Central memory CD8-positive, alpha-beta T cell (primary cell): ENCODE measurements at places on chromosomes 2 and 18.

GRCh38 chr2:174210862-174211261 is 37.5 kb downstream of the OLA1 start:
- no peak for DNase-seq
- no peak overlapping the region for H3K4me3 ChIP-seq
- peaks cover 11% of the 10 kb centered on the region for H3K4me1 ChIP-seq
- H3K27me3 ChIP-seq, result no peaks in the 10 kb centered on the region
- no peak overlapping the region for H3K27ac ChIP-seq

DNA sequence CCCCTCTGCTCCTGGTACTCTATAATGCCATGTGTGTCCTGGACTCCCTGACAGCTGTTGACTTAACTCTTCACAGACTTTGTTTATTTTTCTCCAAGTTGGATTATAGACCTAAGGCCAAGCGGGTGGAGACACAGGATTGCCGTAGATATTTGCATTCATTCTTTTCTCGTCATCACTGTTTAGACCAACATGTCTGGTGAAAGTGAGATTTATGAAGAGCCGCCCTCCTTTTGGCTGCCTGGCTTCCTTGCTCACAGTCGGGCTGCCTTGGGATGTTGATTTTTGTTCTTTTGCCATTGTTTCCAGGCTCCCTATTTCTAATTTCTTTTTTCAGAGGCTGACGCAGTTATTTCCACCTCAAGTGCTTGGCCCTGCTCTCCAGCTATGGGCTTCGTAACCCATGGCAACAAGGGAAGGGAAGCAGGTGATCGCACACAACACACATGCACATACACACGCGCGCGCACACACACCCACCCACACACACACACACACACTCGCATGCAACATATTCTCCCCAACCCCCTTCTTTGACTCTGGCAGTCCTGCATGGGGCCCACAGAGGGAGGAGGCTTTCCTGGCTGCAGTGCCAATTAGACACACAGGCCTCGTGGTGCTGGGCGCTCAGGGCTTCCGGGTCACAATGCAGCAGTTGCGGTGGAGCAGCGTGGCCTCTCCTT is 296.5 kb downstream of the MTX2 start:
- H3K27me3 ChIP-seq, result peaks cover 66% of the 10 kb centered on the region
- DNase-seq, result no peak
- H3K27ac ChIP-seq, result no peak overlapping the region

- peak within 1 kb of the TSS; percentile 70 for H3K4me3 ChIP-seq
- H3K27me3 ChIP-seq, result peaks cover 62% of the 10 kb centered on the region
- H3K36me3 ChIP-seq, result peaks cover 3% of the 10 kb centered on the region
Observed at GRCh38 chr2:25168256-25169072, at the start of gene POMC. Gene POMC, minus strand, starts transcription at chr2:25168580. Its CDS starts 3,808 bp downstream, at chr2:25164772.

DNA sequence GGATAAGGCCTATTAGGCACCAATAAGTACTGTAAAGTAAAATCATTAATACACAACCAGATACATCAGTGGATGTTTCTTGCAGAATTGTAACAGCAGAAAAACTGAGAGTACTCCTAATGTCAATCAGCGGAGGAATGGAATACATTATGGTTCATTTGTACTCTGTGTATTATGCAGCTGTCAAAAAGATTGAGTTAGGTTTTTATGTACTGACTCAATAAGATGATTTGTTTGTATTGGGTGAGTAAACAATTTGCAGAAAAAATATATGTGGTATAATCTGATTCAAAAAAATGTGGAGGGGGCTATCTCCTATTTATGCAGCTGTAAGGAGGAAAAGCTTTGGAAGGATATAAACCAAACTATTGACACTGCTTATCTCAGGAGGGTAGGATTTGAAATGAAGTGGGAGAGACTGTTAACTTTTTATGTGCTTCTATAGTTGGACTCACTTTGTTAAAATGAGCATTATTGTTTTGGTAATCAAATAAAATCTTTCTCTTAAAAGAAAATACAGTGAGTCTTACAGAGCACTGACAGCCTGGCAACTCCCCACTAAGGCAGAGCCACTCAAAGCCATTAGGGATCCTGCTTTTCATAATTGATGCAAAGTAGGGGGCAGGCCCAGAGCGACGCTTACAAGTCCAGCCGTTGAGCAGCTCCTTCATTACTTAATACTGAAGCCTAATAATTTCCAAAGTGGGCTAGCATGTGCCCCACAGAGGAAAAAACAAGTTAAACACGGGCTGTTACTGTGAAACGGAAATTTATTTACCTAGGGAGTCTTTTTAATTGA is 168.8 kb downstream of the PHLPP1 start:
- H3K27me3 ChIP-seq, result no peaks in the 10 kb centered on the region
- DNase-seq, result no peak
- H3K36me3 ChIP-seq, result no peaks in the 10 kb centered on the region
- H3K27ac ChIP-seq, result peak overlapping the region; percentile 80
- H3K4me1 ChIP-seq, result peaks cover 28% of the 10 kb centered on the region

GRCh38 chr2:170148161-170148560 is 29.8 kb upstream of the MYO3B start:
- no peak for DNase-seq
- no peaks in the 10 kb centered on the region for H3K4me1 ChIP-seq
- H3K36me3 ChIP-seq, result no peaks in the 10 kb centered on the region
- H3K27ac ChIP-seq, result no peak overlapping the region
- H3K4me3 ChIP-seq, result no peak overlapping the region

GRCh38 chr18:61831071-61831470 is 61.7 kb downstream of the RNF152 start:
- H3K36me3 ChIP-seq, result no peaks in the 10 kb centered on the region
- no peak overlapping the region for H3K4me3 ChIP-seq
- peaks cover 29% of the 10 kb centered on the region for H3K27me3 ChIP-seq
- H3K27ac ChIP-seq, result no peak overlapping the region
- no peak for DNase-seq

GRCh38 chr2:71484354-71484753 is 31.0 kb downstream of the DYSF start:
- no peak for DNase-seq
- no peaks in the 10 kb centered on the region for H3K4me1 ChIP-seq
- no peak overlapping the region for H3K4me3 ChIP-seq
- no peaks in the 10 kb centered on the region for H3K36me3 ChIP-seq

- DNase-seq, result no peak
- H3K4me1 ChIP-seq, result no peaks in the 10 kb centered on the region
- no peaks in the 10 kb centered on the region for H3K36me3 ChIP-seq
- H3K27me3 ChIP-seq, result no peaks in the 10 kb centered on the region
- H3K27ac ChIP-seq, result no peak overlapping the region
Observed at GRCh38 chr2:68565858-68566257, 77.5 kb upstream of the PROKR1 start.

GRCh38 chr2:200025717-200026116 is 70.3 kb downstream of the MAIP1 start:
- no peak overlapping the region for H3K4me3 ChIP-seq
- no peak for DNase-seq
- no peaks in the 10 kb centered on the region for H3K36me3 ChIP-seq
- H3K27me3 ChIP-seq, result peaks cover 29% of the 10 kb centered on the region
- H3K4me1 ChIP-seq, result no peaks in the 10 kb centered on the region
- H3K27ac ChIP-seq, result no peak overlapping the region

DNA sequence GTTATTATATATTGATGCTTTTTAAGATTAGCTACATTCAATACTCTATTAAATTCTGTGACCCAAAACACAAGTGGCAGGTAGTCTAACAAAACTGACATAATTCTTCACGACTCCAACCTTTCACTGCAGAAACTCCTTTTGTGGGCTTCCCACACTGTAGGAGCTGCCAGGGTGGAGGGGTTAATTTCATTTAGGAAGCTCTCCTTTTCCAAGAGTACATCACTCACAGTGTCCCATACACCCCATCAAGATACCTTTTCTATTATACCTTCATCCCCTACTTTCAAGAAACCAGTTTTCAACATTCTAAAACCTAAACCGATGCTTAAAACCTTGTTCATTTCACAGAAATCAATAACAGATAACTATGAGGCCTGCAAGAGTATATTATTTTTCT is 825 bp downstream of the THUMPD2 start:
- no peaks in the 10 kb centered on the region for H3K27me3 ChIP-seq
- H3K4me3 ChIP-seq, result peak overlapping the region; percentile 96
- peaks cover 44% of the 10 kb centered on the region for H3K4me1 ChIP-seq
- peaks cover 3% of the 10 kb centered on the region for H3K36me3 ChIP-seq
- no peak for DNase-seq

DNA sequence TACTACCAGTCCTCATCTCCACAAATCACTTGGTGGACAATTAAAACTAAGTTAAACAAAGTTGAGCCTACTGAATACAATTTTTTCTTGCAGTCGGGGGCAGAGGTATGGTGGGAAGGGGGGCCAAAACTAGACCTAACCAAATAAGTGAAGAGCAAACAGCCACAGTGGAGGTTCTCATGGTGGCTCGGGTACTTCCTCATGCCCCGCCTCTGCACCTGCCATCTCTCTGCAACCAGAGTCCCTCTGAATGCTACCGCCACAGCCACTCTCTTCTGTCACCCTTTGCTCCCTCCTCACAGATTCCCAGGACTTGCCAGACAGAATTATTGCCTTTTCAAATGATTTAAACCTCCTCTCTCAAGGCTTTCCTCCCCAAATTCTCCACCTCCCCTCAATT is 204.2 kb downstream of the TMEM247 start:
- no peak overlapping the region for H3K4me3 ChIP-seq
- H3K27me3 ChIP-seq, result peaks cover 41% of the 10 kb centered on the region
- H3K27ac ChIP-seq, result no peak overlapping the region
- no peak for DNase-seq
- no peaks in the 10 kb centered on the region for H3K36me3 ChIP-seq

DNA sequence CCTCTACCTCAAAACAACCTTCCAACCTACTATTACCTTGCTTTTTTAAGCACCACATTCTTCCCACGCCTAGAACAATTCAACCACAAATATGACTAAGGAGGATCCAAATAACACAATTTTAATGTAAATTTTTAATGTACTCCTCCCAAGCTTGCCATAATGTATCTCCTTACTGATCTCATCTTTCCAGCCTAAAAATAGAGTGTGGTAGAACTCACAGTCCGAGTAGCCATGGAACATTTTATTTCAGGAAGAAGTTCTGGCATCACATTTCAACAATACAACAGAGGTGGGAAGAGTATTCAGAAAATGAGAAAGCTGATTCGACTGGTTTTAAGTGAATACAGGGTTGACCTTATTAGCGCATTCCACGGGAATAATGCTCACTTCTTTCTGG is 15.4 kb downstream of the FEZ2 start:
- H3K27me3 ChIP-seq, result no peaks in the 10 kb centered on the region
- H3K4me1 ChIP-seq, result no peaks in the 10 kb centered on the region
- H3K36me3 ChIP-seq, result peaks cover 43% of the 10 kb centered on the region
- no peak for DNase-seq
- H3K27ac ChIP-seq, result no peak overlapping the region
- H3K4me3 ChIP-seq, result no peak overlapping the region

DNA sequence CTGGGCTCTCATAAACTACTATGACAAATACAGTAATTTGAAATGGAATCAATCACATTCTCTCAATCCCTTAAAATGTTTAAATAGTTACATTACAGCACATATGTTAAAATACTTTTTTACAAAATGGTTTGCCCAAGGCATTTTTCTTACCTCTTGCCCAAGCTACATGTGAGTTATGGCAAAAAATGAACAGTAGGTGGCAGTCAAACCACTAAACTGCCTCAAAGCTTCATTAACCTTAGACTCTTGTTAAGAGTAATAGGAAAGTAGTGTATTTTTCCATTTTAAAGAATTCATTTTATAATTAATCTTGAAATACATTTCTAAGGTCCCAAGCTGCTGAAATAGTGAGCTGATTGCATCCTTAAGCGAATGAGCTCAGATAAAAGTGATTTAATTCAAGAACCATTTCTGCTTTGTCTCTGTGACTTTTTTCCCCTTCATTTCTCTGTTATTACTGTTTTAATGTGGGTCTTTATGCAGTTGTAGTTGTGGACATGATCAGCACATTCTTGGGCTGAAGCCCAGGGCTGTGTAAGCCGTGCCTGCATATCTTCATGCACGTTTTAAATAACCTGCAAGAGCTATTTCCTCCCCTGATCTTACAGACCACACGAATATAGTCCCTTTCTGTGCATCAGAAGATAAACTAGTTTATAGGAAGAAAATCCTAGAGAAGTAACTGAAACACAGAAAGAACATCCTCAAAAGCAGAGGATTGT is 311.8 kb downstream of the LNPK start:
- H3K36me3 ChIP-seq, result peaks cover 2% of the 10 kb centered on the region
- H3K27me3 ChIP-seq, result peaks cover 40% of the 10 kb centered on the region
- H3K4me3 ChIP-seq, result no peak overlapping the region
- no peak for DNase-seq

- H3K27me3 ChIP-seq, result peaks cover 18% of the 10 kb centered on the region
- no peak for DNase-seq
- H3K36me3 ChIP-seq, result no peaks in the 10 kb centered on the region
- H3K27ac ChIP-seq, result no peak overlapping the region
- no peak overlapping the region for H3K4me3 ChIP-seq
- H3K4me1 ChIP-seq, result no peaks in the 10 kb centered on the region
Observed at GRCh38 chr2:19649785-19650380, 251.9 kb downstream of the TTC32 start.

DNA sequence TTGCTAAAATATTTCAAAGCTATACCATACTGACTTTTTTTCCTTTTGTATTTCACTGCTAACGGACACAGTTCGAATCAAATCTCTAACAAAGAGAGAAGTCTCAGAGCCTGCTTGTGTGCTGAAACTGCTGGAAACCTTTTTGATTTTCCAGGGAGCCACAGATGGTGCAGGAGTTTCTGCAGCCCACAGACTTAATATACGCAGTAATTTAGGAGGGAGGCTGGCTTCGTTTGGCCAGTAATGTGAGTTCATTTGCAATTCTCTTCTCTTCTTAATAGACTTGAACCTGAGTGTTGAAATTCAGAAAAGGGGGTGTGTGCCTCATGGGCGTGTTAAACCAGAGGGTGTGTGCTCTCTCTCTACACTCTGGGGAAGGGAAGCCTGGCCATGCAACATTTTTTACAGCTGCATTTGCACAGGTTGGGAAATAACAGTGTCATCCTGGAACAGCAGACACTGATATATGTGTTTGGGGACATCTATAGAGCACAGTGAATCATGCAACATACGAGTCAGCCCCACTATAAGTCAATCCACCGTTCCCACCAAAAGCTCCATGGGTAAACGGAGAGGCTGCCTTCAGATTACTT is 333.0 kb downstream of the CLIP4 start:
- H3K27ac ChIP-seq, result no peak overlapping the region
- H3K27me3 ChIP-seq, result peaks cover 57% of the 10 kb centered on the region
- DNase-seq, result no peak
- no peaks in the 10 kb centered on the region for H3K36me3 ChIP-seq

GRCh38 chr2:225402210-225402776 is 2.8 kb downstream of the NYAP2 start:
- peaks cover 51% of the 10 kb centered on the region for H3K27me3 ChIP-seq
- no peak overlapping the region for H3K27ac ChIP-seq
- H3K36me3 ChIP-seq, result no peaks in the 10 kb centered on the region

DNA sequence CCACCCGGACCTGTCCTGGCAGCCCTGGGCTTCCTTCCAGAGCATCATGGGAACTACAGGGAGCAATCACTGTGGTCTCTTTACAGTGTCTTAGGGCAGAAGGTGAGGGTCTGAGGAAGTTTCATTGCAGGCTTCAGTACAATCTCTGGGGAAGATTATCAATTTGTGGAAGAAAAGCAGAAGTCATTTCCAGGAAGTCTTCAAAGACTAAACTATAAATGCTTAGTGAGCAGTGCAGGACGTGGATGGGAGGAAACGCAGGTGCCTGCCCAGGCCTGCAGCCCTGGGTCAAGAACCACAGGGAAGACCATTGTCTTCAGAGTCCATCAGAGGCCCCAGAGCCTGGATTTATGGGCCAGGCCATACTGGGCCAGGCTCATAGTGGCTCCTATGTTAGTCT is 54.3 kb downstream of the INO80C start:
- no peak for DNase-seq
- H3K27ac ChIP-seq, result no peak overlapping the region
- H3K27me3 ChIP-seq, result peaks cover 11% of the 10 kb centered on the region
- H3K36me3 ChIP-seq, result no peaks in the 10 kb centered on the region
- H3K4me1 ChIP-seq, result no peaks in the 10 kb centered on the region
